ENCODE measurements at places on chromosomes 3 and 15.

DNA sequence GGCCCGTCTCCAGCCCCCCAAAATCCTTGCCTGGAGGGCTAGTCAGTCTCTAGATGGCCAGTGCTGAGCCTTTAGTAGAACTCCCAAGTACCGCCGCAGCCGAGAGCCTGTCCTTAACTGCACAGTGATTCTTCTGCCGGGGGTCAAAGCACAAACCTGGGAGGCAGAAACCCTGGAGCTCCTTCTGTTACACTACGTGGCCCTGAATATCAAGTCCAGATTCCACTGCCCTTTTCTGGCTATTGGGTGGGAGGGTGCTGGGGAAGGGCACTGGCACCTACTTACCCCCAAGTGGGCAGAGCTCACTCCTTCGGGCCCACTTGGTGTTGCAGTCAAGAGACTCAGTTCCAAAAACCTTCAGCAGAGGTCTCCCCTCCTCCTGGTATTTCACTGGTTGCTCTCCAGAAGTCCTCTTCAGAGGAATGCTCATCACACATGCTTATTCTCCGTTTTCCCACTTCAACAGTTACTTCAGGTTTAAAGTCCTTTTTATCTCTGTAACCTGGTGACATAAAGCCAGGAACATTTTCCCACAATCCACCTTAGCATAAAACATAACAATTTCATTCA is 10.8 kb downstream of the PDHB start:
- no peak for DNase-seq

GRCh38 chr3:7728566-7729519 is 772.8 kb upstream of the LMCD1 start:
- DNase-seq: no peak

GRCh38 chr3:52068730-52069129 is 12.4 kb upstream of the DUSP7 start:
- DNase-seq: no peak

DNA sequence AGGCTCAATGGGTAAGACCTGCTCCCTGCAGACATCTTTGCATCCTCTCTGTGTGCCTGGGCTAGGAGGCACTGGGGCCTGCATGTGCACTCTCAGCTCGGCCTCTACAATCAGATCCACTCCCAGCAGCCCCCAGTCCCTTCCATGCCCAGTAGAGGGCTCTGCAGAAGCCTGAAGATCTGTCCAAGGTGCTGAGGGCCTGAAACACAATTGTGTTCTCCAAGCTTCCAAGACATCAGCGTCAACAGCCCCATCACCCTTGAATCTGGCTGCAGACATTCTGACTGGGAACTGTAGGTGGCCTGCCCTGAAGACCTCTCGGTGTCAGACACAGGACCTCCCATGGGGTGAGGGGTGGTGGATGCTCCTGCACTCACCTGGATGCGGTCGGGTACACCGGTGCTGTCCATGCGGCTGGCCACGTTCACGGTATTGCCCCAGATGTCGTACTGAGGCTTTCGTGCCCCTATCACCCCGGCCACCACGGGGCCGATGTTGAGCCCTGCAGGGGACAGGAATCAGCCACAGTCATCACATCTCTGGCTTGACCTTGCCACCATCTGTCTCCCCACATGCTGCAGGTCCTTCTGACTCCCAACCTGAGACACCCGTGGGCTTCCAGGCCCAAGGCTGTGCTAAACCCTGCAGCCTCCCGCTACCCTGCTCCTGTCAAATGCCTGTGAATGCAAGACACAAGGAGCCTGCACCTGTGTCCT is 84.7 kb downstream of the SEC22A start:
- DNase-seq: peak; percentile 63

DNA sequence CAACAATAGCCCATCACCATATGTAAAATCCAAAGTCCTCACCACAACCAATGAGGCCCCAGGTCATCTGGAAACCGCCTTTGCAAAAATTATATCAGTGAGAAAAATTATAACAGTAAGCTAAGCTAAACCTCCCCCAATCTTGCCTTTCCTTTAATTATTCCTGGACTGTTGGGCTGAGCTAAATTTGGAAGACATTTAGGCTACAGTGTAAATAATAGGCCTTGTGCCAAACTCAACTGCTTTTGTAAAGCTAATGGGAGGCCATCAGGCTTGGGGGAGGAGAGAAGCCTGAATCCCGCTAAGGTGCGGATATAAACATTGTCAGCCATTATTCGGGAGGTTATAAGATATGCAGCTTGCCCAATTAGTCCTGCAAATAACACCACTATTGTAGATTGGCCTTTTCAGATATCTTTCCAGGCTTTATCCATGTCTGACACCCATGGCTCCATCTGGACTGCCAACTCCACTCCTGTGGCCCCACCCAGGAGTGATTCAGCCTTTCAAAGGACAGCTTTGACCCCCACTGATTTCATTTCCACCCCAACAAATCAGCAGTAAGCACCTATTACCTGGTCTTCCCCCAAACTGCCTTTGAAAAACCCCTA is 53.0 kb upstream of the CA12 start:
- no peak for DNase-seq

GRCh38 chr15:44319385-44319784 is 30.9 kb downstream of the GOLM2 start:
- no peak for DNase-seq

GRCh38 chr15:74835312-74835823 is 7.6 kb downstream of the ULK3 start:
- no peak for DNase-seq

DNA sequence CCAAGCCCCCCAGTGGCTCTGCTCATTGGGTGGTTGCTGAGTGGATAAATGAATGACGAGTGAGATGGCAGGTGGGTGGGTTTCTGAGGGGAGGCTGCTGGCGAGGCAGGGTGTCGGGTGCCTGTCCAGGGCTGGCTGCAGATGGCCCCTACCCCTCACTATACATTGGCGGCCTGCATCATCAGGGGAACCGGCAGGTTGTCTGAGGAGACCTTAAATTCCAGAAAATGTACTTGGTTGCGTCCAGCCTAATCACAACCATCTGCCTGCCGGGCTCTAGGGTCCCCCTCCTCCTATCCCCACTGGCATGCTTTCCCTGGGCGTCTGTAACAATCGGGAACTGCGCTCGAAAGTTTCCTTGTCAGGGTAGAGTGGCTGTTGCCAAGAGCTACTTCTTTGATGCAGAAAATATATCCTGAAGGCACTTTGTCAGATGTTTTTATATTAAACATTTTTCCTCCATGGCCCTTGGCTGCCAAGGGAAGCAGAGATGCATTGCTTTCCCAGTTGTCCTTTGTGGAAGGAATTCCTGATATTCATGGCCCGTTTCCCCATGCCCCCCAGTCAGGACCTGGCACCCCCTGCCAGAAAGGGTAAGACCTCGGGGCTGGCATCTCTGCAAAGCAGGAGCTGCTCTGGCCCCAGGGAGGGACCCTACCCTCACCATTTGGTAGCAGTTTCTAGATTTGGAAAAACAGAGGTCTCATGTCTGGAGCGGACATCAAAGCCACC is 22.9 kb downstream of the SMAD6 start:
- no peak for DNase-seq

- peak; percentile 77 for DNase-seq
These were observed 204.0 kb upstream of the NANOGP8 start for GRCh38 chr15:35289024-35289617.

DNA sequence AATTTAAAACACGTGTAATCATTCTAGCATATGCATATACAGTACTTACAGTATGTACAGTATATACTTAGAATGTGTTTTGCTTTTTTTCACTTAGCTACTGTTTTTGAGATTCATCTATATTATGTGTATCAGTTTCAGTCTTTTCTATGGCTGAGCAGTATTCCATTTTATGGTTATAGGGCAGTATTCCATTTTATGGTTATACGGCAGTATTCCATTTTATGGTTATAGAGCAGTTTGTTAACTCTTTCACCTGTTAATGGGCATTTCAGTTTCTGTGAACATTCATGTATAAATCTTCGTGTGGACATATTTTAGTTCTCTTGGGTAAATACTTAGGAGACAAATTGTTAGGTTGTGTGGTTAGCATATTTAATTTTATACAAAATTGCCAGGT is 40.9 kb downstream of the PDCD6IP start:
- DNase-seq: no peak

DNA sequence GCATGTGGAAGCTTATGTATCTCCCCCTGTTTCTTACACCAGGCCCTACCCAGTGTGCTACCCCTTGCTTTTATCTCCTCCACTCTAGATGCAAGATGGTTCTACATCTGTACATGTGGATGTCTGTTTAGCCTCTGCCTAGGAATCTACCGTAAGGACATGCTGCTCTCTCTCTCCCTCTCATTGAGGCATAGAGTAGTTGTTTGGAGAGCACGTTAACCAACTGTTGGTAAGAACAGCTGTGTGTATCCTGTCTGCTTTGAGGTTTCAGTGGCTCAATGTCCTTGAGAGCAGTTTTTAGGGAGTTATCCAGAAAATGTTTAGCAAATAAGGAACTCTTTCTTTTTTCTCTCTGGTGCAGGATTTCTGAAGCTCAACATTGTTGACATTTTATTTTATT is 152.8 kb downstream of the DNAJB8 start:
- no peak for DNase-seq
